PC-9 (cell line): ENCODE measurements at places on chromosomes 11 and 22. TPM values are rescaled to one million over a fixed set of nuclear protein-coding genes. Genes with fewer than 3 reads are reported as not detected.

The CALCA gene
- not detected in 2 replicates for total RNA-seq

The KCNK4 gene
- 0.53 and 0.57 TPM in 2 replicates for total RNA-seq

The RCOR2 gene
- total RNA-seq: 3.4 and 5.2 TPM in 2 replicates

The SCUBE2 gene
- total RNA-seq: not detected in 2 replicates

GRCh38 chr11:66112601-66113499 lies 42.8 kb downstream of the PACS1 start:
- peak; percentile 34 for DNase-seq

DNA sequence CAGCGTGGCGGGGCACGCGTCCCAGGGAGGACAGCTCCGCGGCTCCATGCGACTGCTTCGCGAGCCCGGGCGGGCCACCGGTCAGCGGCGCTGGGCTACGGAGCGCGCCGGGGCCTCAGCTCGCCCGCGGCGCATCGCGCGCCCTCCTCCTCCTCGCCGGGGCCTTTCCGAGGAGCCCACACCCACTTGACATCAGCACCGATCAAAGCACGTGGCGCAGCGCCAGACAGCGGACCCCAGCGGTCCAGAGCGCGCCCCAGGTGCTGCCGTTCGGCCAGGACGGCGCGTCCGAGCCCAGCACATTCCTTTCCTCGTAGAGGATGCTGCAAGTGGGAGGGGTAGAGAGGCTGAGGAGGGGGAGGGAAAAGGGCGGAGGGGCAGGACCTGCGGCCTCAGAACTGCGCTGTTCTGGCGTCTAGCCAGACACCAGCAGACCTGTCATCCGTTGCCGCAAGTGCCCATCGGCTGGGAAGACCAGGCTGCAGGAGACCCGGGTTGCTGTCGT lies 88.6 kb downstream of the PLEKHA7 start:
- DNase-seq: peak; percentile 79

GRCh38 chr11:46249938-46250744 lies 27.3 kb upstream of the CREB3L1 start:
- peak; percentile 30 for DNase-seq

- DNase-seq: peak; percentile 84
These were observed 63.3 kb downstream of the LDLRAD3 start for GRCh38 chr11:36007127-36007655.

The PNPLA3 gene
- 22.2 and 26.8 TPM in 2 replicates for total RNA-seq

DNA sequence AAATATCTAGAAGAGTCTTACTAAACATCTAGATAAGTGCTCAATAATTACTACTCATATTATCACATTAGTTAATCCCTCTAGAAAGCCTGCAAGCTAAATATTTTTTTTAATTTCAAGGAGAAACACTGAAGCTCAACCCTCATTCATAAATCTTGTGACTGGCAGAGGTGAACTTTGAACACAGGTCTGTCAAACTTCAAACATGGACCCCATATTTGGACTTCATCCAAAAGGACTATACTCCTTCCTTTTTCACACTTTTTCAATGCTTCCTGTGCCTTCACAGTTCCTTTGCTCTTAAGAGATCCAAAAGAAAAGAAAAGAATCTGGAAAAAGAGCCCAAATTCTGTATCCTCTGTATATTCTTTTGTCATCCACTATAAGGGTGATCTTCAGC lies 28.3 kb upstream of the OR9G4 start:
- DNase-seq: no peak

The RHOG gene
- total RNA-seq: 31.0 and 36.1 TPM in 2 replicates

The TBC1D10A gene
- 24.3 and 26.2 TPM in 2 replicates for total RNA-seq

- DNase-seq: no peak
These were observed 94.2 kb downstream of the FAR1 start for GRCh38 chr11:13762718-13763117.

DNA sequence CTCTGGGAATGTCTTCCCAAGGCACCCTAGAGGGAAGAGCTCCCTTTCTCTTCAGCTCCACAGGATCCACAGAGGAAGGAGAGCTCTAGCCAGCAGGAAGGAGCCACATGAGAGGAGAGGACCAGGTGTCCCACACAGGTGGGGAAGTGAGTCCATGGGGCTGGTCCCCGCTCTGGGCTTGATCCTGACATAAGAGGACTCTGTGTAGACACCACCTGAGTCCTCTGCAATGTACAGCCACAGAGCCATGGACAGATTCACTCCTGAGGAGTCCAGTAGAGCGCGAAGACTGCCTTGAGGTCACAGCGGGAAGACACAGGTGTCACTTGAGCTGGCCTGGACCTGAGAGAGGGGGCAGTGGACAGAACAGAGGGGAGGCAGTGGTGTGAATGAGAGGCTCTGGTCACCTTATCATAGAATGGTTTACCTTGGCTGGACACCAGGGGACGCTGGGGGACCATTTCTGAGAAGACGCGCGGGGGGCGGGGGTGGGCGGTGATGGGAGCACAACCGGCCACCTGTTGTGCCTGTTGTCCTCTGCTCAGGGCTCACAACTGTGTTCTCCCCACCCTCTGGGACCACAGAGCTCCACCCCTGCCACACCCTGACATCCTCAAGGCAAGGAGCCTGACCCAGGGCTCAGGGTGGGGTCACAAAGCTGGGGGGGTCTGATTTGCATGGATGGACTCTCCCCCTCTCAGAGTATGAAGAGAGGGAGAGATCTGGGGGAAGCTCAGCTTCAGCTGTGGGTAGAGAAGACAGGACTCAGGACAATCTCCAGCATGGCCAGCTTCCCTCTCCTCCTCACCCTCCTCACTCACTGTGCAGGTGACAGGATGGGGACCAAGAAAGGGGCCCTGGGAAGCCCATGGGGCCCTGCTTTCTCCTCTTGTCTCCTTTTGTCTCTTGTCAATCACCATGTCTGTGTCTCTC lies 128.2 kb downstream of the ZNF280B start:
- DNase-seq: no peak

- DNase-seq: no peak
These were observed 61.1 kb downstream of the FDX1 start for GRCh38 chr11:110490886-110491285.

The C11orf86 gene
- not detected in 2 replicates for total RNA-seq

The NUMA1 gene
- total RNA-seq: 221 and 267 TPM in 2 replicates

DNA sequence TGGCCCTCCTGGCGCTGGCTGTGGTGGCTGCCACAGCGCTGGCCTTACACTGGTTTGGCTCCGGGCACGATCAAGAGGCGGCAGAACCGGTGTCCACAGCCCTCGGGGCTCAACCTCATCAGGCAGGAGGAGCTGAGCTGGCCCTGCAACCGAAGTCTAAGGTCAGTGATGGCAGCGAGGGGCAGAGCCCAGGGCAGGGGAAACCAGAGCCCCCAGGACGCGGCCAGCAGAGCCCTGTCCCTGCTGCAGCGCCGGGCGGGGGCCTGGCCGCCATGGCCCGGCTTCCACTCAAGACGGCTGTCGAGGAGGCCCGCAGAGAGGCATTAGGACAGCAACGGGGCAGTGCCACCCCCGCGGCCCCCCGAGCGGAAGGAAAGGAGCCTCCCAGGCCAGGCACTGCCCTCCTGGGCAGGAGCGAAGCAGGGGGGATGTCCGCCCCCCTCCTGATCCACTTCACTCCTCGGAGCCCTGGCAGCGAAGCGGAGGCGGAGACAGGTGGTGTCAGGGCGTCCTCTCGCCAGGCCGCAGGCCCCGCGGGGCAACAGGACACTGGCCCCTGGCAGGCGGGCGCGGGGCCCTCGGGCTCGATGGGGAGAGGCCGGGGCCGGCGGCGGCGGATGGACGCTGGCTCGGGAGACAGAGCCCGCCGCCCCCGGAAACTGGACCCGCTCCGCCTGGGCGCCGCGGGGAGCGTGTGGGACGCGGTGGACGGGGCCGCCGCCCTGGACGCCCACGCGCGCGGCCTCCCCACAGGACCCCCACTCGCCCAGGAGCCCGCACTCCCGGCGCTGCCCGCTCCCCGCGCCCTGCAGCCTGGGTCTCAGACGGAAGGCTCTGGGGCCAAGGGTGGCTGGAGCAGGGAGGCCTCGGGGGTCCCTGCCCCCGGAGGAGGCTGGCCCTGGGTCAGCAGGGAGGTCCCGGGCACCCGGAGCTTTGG lies 895 bp downstream of the KLHDC7B start:
- no peak for DNase-seq

The IRAG1 gene
- total RNA-seq: 0.65 and 1.3 TPM in 2 replicates

GRCh38 chr22:50016988-50017700 lies 4.6 kb upstream of the IL17REL start:
- DNase-seq: no peak

GRCh38 chr11:118846181-118846935 lies 37.3 kb upstream of the CXCR5 start:
- peak; percentile 12 for DNase-seq

DNA sequence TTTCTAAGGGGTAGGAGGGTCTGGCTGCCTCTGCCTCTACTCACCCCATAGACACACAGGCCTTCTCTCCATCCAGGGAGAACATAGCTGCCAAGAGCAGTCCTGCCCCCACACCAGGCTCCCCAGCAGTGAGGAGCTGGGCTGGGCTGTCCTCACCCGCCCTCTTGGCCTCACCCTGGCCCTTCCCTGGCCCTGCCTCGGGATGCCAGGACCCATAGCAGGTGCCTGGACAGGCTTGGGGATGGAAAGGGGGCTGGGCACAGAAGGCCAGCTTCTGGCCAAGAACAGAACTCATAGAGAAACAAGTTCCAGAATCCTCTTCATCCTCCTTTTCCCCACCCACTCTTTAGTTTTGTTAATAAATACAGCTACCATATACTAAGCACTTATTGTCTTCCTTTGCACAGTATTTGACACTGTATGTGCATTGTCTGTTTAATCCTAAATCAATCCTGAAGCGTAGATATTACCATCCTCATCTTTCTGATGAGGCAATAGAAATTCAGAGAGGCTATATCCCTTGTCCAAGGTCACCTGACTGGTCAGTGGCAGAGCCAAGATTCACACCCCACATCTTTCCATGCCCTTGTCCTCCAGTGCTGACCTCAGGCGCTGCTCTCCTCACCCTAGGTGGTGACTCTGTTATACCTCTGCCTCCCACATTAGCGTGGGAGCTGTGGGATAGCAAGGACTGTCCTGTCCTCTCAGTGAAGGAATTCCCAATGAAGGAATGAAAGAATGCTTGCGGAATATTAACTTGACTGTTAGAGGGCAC lies 22.0 kb upstream of the MYOD1 start:
- no peak for DNase-seq

GRCh38 chr11:62553080-62553838 lies 6.7 kb upstream of the AHNAK start:
- peak; percentile 97 for DNase-seq

The SC5D gene
- 10.2 and 16.9 TPM in 2 replicates for total RNA-seq

The PAMR1 gene
- 1.1 TPM in 2 replicates for total RNA-seq

- DNase-seq: no peak
These were observed 979.5 kb upstream of the TENM4 start for GRCh38 chr11:80420374-80420773.

DNA sequence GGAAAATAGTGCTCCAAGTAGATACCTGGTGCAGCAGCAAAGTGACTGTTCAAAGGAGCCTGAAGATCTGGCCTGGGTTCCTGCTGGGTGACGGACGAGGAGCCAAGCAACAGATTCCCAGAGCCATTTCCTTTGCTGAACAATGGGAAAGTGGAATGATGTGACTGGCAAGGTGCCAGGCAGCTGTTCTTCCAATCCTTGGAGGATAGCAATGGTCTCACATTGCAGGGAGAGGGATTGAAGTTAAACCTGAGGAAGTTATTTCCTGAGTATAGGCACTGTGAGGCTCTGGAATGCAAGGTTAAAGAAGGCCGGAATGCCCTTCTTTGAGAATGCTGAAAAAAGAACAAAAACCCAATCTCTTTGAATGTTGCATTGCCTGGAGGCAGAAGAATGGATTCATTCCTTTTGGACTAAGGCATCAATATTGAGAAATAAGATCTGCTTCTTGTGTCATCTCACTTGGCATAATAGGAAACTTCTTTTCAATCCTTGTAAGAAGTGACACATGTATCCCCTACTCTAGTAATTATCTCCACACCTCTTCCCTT lies 223.8 kb downstream of the BLID start:
- DNase-seq: peak; percentile 21

The TIMP3 gene
- total RNA-seq: 79.8 and 89.3 TPM in 2 replicates

DNA sequence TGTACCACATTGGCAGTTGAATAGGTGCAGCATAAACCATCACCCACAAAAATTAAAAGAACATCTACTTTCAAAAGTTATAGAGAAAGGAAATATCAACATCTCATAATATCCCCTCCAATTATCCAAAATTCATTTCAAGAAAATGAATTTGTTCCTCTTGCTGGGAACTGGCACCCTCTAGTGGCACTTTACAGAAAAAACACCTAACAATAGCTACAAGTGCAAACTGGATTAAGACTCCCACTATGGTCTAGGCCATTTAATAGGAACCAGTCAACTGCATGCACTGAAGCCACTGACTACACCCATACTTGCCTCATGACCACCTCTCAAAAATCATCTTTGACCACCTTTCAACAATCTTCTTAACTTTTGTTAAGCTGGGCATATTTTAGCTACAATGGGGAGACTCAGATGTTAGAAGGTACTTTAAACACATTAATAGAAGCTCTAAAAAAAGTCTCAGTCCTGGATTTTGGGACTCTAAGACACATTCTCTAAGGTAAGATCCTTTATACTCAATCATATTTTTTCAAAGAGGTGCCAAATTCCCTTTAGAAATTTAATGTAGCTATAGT lies 17.3 kb downstream of the TRAF6 start:
- no peak for DNase-seq

DNA sequence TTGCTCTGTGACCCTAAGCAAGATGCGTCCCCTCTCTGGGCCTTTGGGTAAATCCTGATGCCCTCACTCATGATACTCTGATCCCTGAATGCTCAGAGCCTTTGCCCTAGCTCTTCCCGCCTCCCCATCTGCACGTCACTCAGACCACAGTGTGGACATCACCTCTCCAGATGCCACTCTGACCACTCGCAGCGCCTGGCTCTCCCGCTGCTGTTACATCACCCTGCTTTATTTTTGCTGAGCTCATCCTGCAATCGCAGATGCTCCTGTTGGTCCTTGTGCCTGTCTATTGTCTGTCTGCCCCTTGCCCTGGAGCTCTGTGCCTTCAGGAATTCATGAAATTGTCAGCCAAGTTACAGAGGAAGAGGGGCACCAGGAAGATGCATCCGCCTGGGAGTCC lies 5.5 kb downstream of the OSM start:
- no peak for DNase-seq

The TMEM191B gene
- total RNA-seq: 1.4 and 6.4 TPM in 2 replicates

The CD248 gene
- total RNA-seq: not detected in 2 replicates

GRCh38 chr22:21032037-21032867 lies at the start of gene SLC7A4:
SLC7A4 (minus strand) TSS chr22:21032561; CDS start chr22:21031812, 749 bp downstream.
- no peak for DNase-seq

DNA sequence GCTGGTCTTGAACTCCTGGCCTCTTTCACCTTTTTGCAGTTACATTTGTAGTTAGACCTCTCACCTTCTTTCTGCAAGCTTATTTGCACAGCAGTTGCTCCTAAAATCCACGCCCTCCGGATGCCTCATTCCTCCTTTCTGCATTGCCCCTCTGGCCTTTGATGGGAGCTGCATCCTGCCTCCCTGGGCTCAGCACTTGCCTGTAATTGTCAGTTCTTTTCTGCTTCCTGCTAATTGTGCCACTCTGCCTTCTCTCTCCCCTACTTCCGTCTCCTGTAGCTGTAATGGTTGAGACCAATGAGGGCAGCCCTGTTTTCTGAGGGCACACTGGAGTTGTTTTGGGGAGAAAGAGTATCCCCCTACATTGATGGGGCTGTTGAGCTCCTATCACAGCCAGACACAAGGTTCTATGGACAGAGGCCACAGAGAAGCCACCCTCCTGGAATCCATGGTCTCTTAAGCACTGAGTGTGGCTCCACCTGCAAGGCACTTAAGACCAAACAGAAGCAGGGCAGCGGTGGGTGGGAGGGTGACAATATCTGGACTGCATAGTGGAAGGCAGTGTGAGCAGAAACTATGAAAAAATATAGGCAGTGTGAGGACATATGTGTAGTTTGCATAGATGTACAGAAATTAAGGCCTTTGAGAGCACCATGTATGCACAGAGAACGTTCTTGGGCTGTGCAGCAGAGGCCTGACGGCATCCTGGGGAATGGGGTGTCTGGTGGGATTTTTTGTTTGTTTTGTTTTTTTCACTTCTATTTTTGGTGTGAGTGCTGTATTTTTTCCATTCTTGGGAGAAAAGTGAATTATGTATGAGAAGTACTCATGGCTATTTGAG lies 30.5 kb downstream of the YDJC start:
- no peak for DNase-seq

The ACTN3 gene
- total RNA-seq: not detected in 2 replicates
